ENCODE measurements at places on chromosomes 6 and 20.
A peak's percentile ranks its signal among the peaks of the same experiment; 100 is the strongest.

DNA sequence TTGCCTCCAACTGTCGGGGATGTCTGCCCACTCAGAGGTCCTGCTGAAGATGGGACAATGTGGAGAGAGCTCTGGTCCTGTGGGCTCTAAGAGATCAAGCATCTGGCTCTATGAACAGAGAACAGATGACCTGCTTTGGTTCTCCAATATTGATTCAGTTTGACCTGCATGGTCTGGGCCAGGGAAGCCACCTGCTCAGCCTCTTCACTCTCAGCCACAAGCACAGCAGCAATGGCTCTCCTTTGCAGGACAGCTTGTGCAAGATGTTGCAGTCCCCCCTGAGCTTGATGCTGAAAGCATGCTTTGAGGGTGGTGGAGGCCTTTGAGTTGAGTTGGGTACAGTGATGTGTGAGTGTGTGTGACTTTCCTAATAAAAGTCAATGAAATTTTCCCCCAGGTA, 18.6 kb upstream of the MCM3 start:
- no peaks in the 10 kb centered on the region for H3K4me1 ChIP-seq
- H3K4me3 ChIP-seq, result no peak overlapping the region
- no peaks in the 10 kb centered on the region for H3K27me3 ChIP-seq
- H3K36me3 ChIP-seq, result no peaks in the 10 kb centered on the region
- H3K27ac ChIP-seq, result no peak overlapping the region
- no peak for DNase-seq

DNA sequence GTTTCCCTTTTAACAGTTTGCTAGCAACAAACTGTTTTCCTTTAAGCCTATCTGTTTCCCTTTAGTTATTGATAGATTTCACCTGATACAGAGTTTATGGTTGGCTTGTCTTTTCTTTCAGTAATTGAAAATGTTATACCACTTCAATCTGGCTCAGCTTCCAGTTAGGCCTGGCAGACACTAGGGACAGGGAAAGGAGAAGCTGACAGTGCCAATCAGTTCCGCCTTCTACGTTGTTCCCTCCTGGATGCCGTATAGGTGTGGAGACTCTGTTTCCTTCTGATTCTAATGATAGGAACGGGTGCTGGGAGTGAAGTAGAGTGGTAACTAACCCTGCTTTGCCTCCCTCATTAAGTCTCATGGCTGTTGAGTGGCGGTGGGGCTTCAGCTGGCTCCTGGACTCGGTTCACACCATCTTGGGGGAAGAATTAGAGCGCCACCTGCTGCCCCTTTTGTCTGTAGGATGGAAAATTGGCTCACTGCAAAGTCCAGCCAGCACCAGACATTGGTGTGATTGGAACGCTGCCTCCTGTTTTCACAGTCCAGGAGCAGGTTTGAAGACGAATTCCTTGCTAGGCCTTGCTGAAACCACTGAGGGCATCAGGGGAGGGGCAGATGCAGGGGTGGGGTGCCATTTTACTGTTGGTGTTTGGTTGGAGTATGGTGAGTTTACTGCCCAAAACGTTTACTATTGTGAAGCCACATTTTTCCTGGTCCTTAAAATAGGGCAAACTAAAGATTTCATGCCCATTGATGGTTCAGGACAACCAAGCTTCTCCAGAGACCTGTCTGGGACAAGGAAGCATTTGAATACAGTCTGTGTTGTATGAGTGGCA, 1729.5 kb downstream of the GRIK2 start:
- peak; percentile 89 for DNase-seq
- H3K4me3 ChIP-seq, result no peak overlapping the region
- H3K4me1 ChIP-seq, result no peaks in the 10 kb centered on the region
- no peaks in the 10 kb centered on the region for H3K27me3 ChIP-seq
- H3K27ac ChIP-seq, result no peak overlapping the region
- H3K36me3 ChIP-seq, result no peaks in the 10 kb centered on the region

GRCh38 chr20:62377615-62378178, 9.2 kb upstream of the RPS21 start:
- H3K27ac ChIP-seq, result no peak overlapping the region
- DNase-seq, result no peak
- no peak overlapping the region for H3K4me3 ChIP-seq
- H3K36me3 ChIP-seq, result peaks cover 21% of the 10 kb centered on the region

GRCh38 chr6:25961619-25962148, 918 bp upstream of the TRIM38 start:
- peaks cover 23% of the 10 kb centered on the region for H3K36me3 ChIP-seq
- H3K27me3 ChIP-seq, result no peaks in the 10 kb centered on the region
- no peak overlapping the region for H3K4me3 ChIP-seq
- no peak overlapping the region for H3K27ac ChIP-seq

GRCh38 chr6:14756340-14756739, 489.5 kb upstream of the JARID2 start:
- H3K27ac ChIP-seq, result no peak overlapping the region
- H3K36me3 ChIP-seq, result peaks cover 3% of the 10 kb centered on the region
- H3K4me1 ChIP-seq, result no peaks in the 10 kb centered on the region
- no peak overlapping the region for H3K4me3 ChIP-seq
- DNase-seq, result no peak

DNA sequence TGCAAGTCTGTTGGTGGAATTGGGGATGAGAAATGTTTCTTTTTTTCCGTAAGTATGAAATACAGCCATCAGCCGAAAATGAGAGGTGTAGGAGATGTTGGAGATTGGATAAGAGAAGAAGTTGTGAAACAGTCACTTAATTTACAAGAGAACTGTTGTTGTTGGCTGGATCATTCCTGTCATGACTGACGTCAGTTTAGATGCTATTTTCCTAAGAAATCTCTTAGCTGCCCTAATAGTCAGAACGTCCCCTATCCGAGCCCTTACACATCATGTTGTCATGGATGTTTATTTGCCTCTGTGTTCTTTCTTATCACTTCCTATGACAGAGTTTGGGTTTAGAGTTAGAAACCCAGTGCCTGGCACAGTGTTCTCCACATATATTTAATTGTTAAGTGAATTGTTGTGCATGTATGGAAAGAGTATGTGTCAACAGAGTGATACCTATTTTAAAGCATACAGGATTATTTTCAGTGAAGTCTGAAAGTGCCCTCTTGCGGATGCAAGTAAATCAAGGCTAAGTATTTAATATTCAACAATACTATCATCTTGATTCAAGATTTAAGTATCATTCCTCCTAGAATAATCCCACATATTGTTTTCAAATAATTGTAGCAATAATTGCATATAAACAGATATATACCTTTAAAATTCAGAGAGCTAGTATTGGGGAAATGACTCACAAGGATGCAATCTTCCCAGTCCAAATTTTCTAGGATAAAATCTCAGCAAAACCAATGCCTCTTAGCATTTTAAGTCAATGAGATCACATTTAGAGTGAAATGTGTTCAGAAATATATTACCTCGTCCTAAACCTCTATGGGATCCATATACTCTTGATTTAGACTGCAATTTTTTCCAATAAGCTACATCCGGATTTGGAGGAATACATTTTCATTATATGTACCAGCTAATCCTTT, 309.9 kb upstream of the NOX3 start:
- no peaks in the 10 kb centered on the region for H3K27me3 ChIP-seq
- no peak overlapping the region for H3K27ac ChIP-seq
- no peak overlapping the region for H3K4me3 ChIP-seq

- H3K27me3 ChIP-seq, result no peaks in the 10 kb centered on the region
- 0 out of 2 replicates have a peak, but pooled peaks cover 2% of the 10 kb centered on the region for H3K4me1 ChIP-seq
Measured at GRCh38 chr20:13464702-13465101, 174.0 kb downstream of the TASP1 start.

GRCh38 chr6:170402318-170403040, 95.9 kb downstream of the FAM120B start:
- peaks cover 4% of the 10 kb centered on the region for H3K4me1 ChIP-seq
- peaks cover 15% of the 10 kb centered on the region for H3K36me3 ChIP-seq
- H3K27me3 ChIP-seq, result no peaks in the 10 kb centered on the region
- H3K4me3 ChIP-seq, result no peak overlapping the region

- no peaks in the 10 kb centered on the region for H3K36me3 ChIP-seq
- H3K27ac ChIP-seq, result no peak overlapping the region
- no peak for DNase-seq
- no peaks in the 10 kb centered on the region for H3K4me1 ChIP-seq
- H3K4me3 ChIP-seq, result no peak overlapping the region
- H3K27me3 ChIP-seq, result no peaks in the 10 kb centered on the region
Measured at GRCh38 chr6:135904666-135905065, 53.2 kb downstream of the PDE7B start.

DNA sequence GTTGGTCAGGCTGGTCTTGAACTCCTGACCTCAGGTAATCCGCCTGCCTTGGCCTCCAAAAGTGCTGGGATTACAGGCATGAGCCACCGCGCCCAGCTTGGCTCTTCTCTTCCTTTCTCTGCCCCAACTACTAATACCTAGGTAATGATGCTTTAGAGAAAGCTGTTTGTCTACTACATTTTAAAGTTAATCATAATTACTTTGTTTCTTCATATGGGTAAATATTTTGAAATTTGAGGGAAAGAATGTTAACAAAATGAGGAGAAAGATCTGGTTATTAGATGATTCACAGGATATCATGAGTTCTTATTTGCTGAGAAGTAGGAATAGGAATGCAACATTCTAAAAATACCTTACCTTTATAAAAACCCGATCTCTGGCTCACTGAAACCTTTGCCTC, 18.4 kb upstream of the PTPRK start:
- no peaks in the 10 kb centered on the region for H3K36me3 ChIP-seq
- no peak overlapping the region for H3K27ac ChIP-seq
- H3K4me3 ChIP-seq, result no peak overlapping the region
- no peaks in the 10 kb centered on the region for H3K27me3 ChIP-seq
- no peak for DNase-seq

DNA sequence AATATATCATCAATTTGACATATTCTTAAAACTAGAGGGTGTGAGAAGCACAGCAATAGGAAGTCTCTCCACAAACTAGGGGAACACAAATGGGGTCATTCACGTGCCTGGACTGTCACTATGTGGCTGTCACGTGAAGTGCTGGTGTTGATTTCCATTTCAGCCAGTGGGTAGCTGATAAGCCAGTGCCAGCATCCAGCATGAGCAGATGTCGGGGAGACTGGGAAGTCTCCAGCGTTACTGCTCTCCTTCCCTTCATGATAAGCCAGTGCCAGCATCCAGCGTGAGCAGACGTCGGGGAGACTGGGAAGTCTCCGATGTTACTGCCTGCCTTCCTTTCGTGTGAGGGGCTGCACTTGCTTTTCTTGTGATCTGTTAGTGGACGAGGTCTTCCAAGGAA, 5.6 kb upstream of the SLC17A9 start:
- no peaks in the 10 kb centered on the region for H3K27me3 ChIP-seq
- H3K36me3 ChIP-seq, result peaks cover 89% of the 10 kb centered on the region
- no peak overlapping the region for H3K4me3 ChIP-seq

GRCh38 chr6:25454136-25454535, 175.0 kb downstream of the CARMIL1 start:
- no peak overlapping the region for H3K27ac ChIP-seq
- H3K27me3 ChIP-seq, result no peaks in the 10 kb centered on the region
- H3K4me3 ChIP-seq, result no peak overlapping the region
- no peak for DNase-seq

- no peak overlapping the region for H3K4me3 ChIP-seq
- H3K4me1 ChIP-seq, result no peaks in the 10 kb centered on the region
- no peaks in the 10 kb centered on the region for H3K36me3 ChIP-seq
- no peak for DNase-seq
Measured at GRCh38 chr20:55540013-55540412, 465.3 kb downstream of the CBLN4 start.

DNA sequence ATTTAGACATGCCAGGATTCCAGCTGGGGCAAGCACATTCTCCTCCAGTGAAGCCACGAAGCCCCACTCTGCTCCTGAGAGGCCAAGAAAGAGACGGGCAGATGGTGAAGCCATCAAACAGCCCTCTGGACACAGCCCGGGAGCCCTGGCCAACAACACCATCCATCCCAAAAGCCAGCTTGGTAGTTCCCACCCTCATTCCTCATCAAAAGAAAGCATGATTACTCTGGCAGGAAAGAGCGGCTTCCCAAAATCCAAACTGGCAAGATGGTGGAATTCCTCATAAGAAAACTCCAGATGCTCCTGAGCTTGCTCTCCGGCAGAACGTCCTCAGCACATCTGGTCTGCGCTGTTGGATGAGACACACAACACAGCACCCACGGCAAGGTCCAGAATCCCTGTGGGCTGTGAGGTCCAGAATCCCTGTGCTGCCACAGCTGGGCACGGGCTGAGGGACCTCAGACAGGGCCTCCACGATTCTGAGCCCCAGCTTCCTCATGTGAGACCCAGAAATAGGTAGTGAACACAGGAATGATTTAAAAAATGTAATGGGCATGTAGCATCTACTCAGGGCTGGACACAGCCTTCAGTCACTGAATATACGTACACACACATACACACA, 52.6 kb downstream of the THBS2 start:
- H3K4me1 ChIP-seq, result no peaks in the 10 kb centered on the region
- H3K27ac ChIP-seq, result no peak overlapping the region
- no peak for DNase-seq
- H3K4me3 ChIP-seq, result no peak overlapping the region

GRCh38 chr20:25277941-25278521, 30.1 kb downstream of the PYGB start:
- peaks cover 40% of the 10 kb centered on the region for H3K36me3 ChIP-seq
- no peak for DNase-seq
- H3K27me3 ChIP-seq, result no peaks in the 10 kb centered on the region
- H3K4me1 ChIP-seq, result no peaks in the 10 kb centered on the region
- H3K4me3 ChIP-seq, result no peak overlapping the region
- no peak overlapping the region for H3K27ac ChIP-seq

DNA sequence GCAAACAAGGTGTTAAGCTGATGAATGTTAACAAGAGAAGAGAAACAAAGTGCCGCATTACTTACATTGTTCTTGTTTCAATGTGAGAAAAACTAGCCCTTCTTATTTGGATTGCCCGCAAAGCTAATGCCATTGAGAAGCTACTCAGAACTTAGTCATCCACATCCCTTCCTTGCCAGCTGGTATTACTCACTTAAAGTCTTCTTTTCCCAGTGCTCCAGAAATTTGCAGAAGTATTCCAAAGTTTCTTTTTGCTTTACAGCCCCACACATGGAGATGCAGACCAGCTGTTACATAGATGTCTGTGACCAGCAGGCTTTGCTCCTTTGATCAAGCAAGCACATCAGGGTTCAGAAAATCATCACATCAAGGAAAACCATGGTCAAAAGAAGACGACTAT, 529.0 kb downstream of the TBC1D32 start:
- H3K4me1 ChIP-seq, result no peaks in the 10 kb centered on the region
- H3K27me3 ChIP-seq, result no peaks in the 10 kb centered on the region
- DNase-seq, result no peak
- no peak overlapping the region for H3K27ac ChIP-seq
- H3K36me3 ChIP-seq, result peaks cover 1% of the 10 kb centered on the region

- no peak overlapping the region for H3K27ac ChIP-seq
- H3K4me1 ChIP-seq, result no peaks in the 10 kb centered on the region
- H3K4me3 ChIP-seq, result no peak overlapping the region
- no peaks in the 10 kb centered on the region for H3K27me3 ChIP-seq
- no peaks in the 10 kb centered on the region for H3K36me3 ChIP-seq
Measured at GRCh38 chr20:1788044-1788443, 107.2 kb upstream of the SIRPA start.

- H3K4me3 ChIP-seq, result no peak overlapping the region
- H3K27me3 ChIP-seq, result no peaks in the 10 kb centered on the region
- peak; percentile 38 for DNase-seq
- H3K36me3 ChIP-seq, result no peaks in the 10 kb centered on the region
Measured at GRCh38 chr6:156102129-156102528, 646.5 kb upstream of the NOX3 start.

Data from H9 (cell line).